IMR-90 (cell line): ENCODE measurements at places on chromosomes 7 and 10. TPM values are rescaled to one million over a fixed set of nuclear protein-coding genes. Genes with fewer than 3 reads are reported as not detected.

ADAM8 gene
- under 0.01 and 0.28 TPM in 2 replicates for total RNA-seq

- H3K27me3 ChIP-seq: no peaks in the 10 kb centered on the region
- peaks cover 19% of the 10 kb centered on the region for H3K4me1 ChIP-seq
- DNase-seq: peak; percentile 16
- H3K4me3 ChIP-seq: no peak overlapping the region
- H3K27ac ChIP-seq: no peak overlapping the region
- H3K36me3 ChIP-seq: no peaks in the 10 kb centered on the region
These were observed 764.4 kb downstream of the LRMDA start for GRCh38 chr10:76195654-76196390.

- H3K4me1 ChIP-seq: peaks cover 3% of the 10 kb centered on the region; the same call in 1 of the 2 replicates
- H3K27ac ChIP-seq: no peak overlapping the region
- no peak overlapping the region for H3K4me3 ChIP-seq
- H3K36me3 ChIP-seq: no peaks in the 10 kb centered on the region
These were observed 109.8 kb downstream of the SH3PXD2A start for GRCh38 chr10:103745341-103746247.

SPDYE1 gene
- total RNA-seq: not detected in 2 replicates

DNA sequence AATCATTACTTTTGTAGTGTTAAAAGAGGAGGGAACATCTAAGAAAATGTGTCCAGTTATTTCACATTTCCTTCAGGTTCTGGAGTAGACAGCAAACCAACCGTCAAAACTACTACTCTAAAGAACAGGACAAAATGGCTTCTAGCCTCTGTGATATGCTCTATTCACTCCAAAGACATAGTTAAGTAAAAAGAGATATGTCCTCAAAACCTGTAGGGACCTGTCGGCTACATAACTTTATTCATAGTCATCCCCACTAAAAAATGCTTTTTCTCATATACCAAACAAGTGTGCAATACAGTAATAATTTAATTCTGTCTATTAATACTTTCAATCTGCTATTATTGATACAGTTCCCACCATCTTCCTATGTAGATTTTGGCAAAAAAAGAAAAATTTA lies 642.8 kb upstream of the LRRTM3 start:
- no peaks in the 10 kb centered on the region for H3K36me3 ChIP-seq
- H3K4me3 ChIP-seq: no peak overlapping the region
- H3K4me1 ChIP-seq: no peaks in the 10 kb centered on the region
- no peak overlapping the region for H3K27ac ChIP-seq

VWC2 gene
- not detected in 2 replicates for total RNA-seq

PDK4 gene
- under 0.01 TPM in 2 replicates for total RNA-seq

DNA sequence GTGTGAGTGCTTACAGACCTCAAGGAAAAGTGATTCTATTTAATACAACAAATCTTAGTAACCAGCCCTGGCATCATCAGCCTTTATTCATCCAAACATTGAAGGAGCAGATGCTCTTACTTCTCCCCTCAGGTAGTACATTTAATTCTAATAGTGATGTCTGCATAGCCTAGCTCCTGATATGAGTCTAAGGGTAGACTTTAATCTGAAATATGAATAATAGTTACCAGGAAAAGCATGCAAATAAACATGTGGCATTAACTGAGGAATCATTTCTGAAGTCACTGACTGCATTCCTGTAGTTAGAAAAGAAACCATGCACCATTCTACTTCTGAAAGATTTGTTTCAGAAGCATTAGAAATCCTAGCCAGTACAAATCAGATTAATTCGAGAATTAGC lies 25.7 kb upstream of the LMBR1 start:
- H3K4me3 ChIP-seq: no peak overlapping the region
- DNase-seq: no peak
- H3K27ac ChIP-seq: no peak overlapping the region
- no peaks in the 10 kb centered on the region for H3K36me3 ChIP-seq

DNA sequence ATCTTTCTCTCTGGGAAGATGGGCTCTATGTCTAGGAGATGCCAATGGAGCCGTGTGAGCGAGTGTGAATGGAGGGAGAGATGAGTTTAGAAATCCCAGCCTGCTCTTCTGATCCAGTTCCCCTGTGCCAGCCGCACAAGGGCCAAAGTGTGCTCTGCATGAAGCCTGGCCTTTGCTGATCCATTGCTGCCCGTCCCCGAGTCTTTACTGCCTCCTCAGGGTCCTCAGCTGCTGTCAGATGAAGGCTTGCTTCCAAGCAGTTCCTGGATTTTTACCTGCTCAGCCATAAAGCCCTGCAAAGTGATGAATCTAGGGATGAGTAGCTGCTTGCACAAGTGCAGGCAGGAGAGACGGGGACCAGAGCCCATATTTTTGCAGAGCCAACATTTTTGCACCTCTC lies 115.9 kb downstream of the ZMIZ1 start:
- no peaks in the 10 kb centered on the region for H3K27me3 ChIP-seq
- DNase-seq: no peak
- peaks cover 56% of the 10 kb centered on the region for H3K4me1 ChIP-seq

ALKBH4 gene
- total RNA-seq: 6.1 and 7.2 TPM in 2 replicates

DNA sequence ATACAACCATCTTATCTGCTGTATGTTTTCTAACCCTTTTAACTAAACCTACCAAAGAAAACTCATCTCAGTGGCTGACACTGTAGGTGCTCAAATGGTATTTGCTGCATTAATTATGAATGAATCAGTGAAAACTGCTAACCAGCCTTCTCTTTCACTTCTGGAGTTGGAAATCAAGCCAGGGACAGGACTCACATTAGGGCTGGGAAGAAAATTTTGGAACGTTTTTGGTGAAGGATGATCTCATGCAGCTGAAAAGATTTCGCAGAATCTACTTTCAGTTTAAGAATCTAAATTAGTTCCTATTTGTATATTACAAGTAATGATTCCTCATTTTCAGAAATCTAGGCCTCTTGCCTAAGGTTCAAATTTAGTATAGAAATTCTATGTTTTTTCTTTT lies 12.9 kb downstream of the MTPN start:
- peak; percentile 7 for DNase-seq
- no peak overlapping the region for H3K27ac ChIP-seq
- H3K4me1 ChIP-seq: no peaks in the 10 kb centered on the region
- 0 out of 2 replicates have a peak, but pooled peaks cover 2% of the 10 kb centered on the region for H3K36me3 ChIP-seq

GRCh38 chr10:36313142-36313541 lies 671.0 kb upstream of the FZD8 start:
- H3K36me3 ChIP-seq: no peaks in the 10 kb centered on the region
- H3K4me3 ChIP-seq: no peak overlapping the region
- no peaks in the 10 kb centered on the region for H3K27me3 ChIP-seq
- DNase-seq: no peak

GRCh38 chr10:1738950-1739349 lies 1.6 kb upstream of the ADARB2 start:
- no peaks in the 10 kb centered on the region for H3K27me3 ChIP-seq
- no peak overlapping the region for H3K27ac ChIP-seq
- H3K4me1 ChIP-seq: no peaks in the 10 kb centered on the region
- no peak for DNase-seq
- H3K4me3 ChIP-seq: no peak overlapping the region

VWA2 gene
- not detected in 2 replicates for total RNA-seq

DNA sequence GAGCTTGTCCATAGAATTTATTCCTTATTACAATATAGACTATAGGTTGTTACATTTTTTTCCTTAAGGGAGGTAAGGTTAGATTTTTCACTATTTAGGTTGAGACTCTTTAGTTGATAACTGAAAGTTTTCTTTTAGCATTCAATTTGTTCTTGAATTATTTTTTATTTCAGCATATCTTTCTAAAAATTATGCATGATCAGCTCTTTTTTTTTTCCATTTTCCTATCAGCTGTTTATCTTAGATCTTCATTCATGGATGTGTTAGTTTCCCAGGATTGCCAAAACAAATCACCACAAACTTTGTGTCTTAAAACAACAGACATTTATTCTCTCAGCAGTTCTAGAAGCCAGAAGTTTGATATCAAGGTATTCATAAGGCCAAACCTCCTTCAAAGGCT lies 915.9 kb upstream of the C7orf33 start:
- no peaks in the 10 kb centered on the region for H3K27me3 ChIP-seq
- no peak overlapping the region for H3K27ac ChIP-seq
- DNase-seq: no peak
- H3K4me3 ChIP-seq: no peak overlapping the region

GRCh38 chr10:51786016-51786683 lies 86.8 kb upstream of the CSTF2T start:
- H3K4me1 ChIP-seq: peaks cover 5% of the 10 kb centered on the region

- no peaks in the 10 kb centered on the region for H3K4me1 ChIP-seq
- no peaks in the 10 kb centered on the region for H3K36me3 ChIP-seq
- no peak overlapping the region for H3K4me3 ChIP-seq
- no peak overlapping the region for H3K27ac ChIP-seq
These were observed 124.4 kb downstream of the ADARB2 start for GRCh38 chr10:1612908-1613307.

DNA sequence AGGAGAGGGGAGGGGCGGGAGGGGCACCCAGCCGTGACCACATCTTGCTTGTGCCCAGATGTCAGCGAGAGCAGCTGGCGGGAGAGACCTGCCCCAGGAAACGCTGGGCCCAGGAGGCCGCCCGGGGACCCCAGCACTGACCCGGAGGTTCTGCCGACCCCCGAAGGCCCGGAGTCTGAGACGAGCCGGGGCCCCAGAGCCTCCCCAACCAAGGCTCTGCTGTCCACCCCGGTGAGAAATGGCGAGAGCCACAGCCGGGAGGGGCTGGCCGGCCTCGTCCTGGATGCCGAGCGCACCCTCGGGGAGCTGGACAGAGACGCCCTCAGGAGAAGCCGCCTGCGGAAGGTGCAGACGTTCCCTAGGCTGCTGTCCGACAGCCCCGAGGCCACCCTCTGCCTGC lies 25.9 kb downstream of the KNDC1 start:
- H3K4me1 ChIP-seq: no peaks in the 10 kb centered on the region
- no peaks in the 10 kb centered on the region for H3K27me3 ChIP-seq
- DNase-seq: no peak
- no peak overlapping the region for H3K27ac ChIP-seq

PNLIP gene
- total RNA-seq: not detected in 2 replicates

EMX2 gene
- total RNA-seq: not detected in 2 replicates

DNA sequence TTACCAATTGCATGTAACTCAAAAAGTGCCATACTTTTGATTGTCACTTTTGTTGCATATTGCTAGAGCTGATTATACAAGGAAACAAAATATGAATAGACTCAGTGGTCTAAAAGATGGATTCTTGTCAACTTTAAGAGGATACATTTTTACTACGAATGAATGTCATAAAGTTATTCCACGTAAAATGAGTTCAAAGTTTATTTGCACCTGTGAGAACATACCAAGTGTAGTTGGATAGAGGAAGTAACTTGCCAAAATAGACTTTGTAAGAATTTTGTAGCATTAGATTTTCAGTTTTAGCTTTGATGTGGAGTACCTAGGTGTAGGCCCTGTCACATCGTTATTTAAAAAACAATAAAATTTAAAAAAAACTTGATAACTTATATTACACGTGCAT lies 106.2 kb downstream of the PHF14 start:
- no peaks in the 10 kb centered on the region; the same call in 1 of the 2 replicates for H3K4me1 ChIP-seq
- H3K27me3 ChIP-seq: no peaks in the 10 kb centered on the region
- H3K4me3 ChIP-seq: no peak overlapping the region
- DNase-seq: no peak

GRCh38 chr10:33804584-33804983 lies 470.1 kb upstream of the NRP1 start:
- no peaks in the 10 kb centered on the region for H3K4me1 ChIP-seq
- H3K4me3 ChIP-seq: no peak overlapping the region

- peaks cover 7% of the 10 kb centered on the region for H3K27me3 ChIP-seq
- H3K4me1 ChIP-seq: no peaks in the 10 kb centered on the region
- peak; percentile 44 for DNase-seq
- H3K36me3 ChIP-seq: no peaks in the 10 kb centered on the region
- H3K27ac ChIP-seq: no peak overlapping the region
These were observed 45.3 kb upstream of the PIK3AP1 start for GRCh38 chr10:96765406-96766240.

LRRN3 gene
- total RNA-seq: 15.2 and 15.8 TPM in 2 replicates

DNA sequence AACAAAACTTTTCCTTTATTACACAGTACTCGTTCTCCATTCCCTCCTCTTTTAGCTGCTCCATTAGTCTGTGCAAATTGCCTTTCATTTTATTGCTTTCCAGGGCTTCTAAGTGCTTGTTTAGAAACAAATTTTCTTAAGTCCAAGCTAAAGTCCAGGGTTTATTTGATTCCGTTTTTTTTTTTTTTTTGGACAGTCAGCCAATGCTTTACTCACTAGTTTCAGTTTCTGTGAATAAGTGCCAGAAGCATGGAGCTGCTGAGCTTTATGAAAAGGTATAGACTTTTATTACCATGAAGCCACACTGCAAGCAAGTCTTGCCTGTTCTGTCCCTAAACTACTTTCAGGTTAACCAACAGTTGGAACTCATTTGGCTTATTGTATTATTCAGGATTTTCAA lies 455.0 kb downstream of the GFRA1 start:
- no peaks in the 10 kb centered on the region for H3K36me3 ChIP-seq
- DNase-seq: peak; percentile 43
- no peaks in the 10 kb centered on the region for H3K4me1 ChIP-seq
- no peak overlapping the region for H3K4me3 ChIP-seq
- H3K27me3 ChIP-seq: no peaks in the 10 kb centered on the region

DNA sequence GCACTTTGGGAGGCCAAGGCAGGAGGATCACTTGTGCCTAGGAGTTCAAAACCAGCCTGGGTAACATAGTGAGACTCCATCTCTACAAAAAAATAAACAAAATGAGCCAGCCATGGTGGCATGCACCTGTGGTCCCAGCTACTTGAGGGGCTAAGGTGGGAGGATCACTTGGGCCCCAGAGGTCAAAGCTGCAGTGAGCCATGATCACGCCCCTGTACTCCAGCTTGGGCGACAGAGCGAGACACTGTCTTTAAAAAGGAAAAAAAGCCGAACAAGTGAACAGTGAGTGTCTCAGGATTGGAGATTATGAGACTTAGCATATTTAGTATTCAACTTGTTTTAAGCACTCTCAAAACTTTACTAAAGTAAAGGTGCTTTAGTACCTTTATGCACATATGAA lies 28.1 kb downstream of the BLNK start:
- no peak for DNase-seq
- no peaks in the 10 kb centered on the region for H3K4me1 ChIP-seq
- H3K27me3 ChIP-seq: no peaks in the 10 kb centered on the region
- no peak overlapping the region for H3K4me3 ChIP-seq
- H3K27ac ChIP-seq: no peak overlapping the region
- no peaks in the 10 kb centered on the region for H3K36me3 ChIP-seq

DPP6 gene
- total RNA-seq: not detected in 2 replicates

PRRT4 gene
- not detected in 2 replicates for total RNA-seq

LBX1 gene
- total RNA-seq: not detected in 2 replicates

RBM20 gene
- total RNA-seq: under 0.01 TPM in 2 replicates

GRCh38 chr10:124496620-124497019 lies 35.0 kb downstream of the LHPP start:
- H3K27me3 ChIP-seq: no peaks in the 10 kb centered on the region
- no peak for DNase-seq
- H3K4me3 ChIP-seq: no peak overlapping the region
- no peak overlapping the region for H3K27ac ChIP-seq
- H3K4me1 ChIP-seq: no peaks in the 10 kb centered on the region

DNA sequence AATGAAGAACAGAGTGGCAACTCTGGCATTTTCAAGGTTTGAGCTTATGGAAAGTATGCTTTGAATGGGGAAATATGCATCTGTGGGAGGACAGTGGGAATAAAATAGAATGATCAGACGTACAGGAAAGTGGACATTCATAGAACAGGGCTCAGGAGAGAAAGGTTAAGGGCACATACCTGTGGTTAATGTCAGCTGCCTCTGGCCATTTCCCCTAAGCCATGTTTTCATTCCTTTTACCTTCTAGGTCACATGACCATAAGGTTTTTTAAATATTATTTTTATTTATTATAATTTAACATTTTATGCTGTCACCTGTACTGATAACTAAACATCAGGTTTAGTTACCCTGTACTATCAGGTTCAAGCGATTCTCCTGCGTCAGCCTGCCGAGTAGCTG lies 52.8 kb downstream of the LRRC4 start:
- no peak for DNase-seq
- H3K4me1 ChIP-seq: no peaks in the 10 kb centered on the region
- no peak overlapping the region for H3K4me3 ChIP-seq
- H3K27me3 ChIP-seq: no peaks in the 10 kb centered on the region

TCTN3 gene
- 20.6 and 26.9 TPM in 2 replicates for total RNA-seq
